CD4-positive, alpha-beta memory T cell (primary cell): ENCODE measurements at places on chromosomes 5 and 9. TPM values are rescaled to one million over a fixed set of nuclear protein-coding genes. Genes with fewer than 3 reads are reported as not detected.

GRCh38 chr5:151700296-151700695, 13.6 kb upstream of the SPARC start:
- H3K36me3 ChIP-seq, result no peaks in the 10 kb centered on the region
- H3K27me3 ChIP-seq, result no peaks in the 10 kb centered on the region
- no peaks in the 10 kb centered on the region for H3K4me1 ChIP-seq
- H3K27ac ChIP-seq, result no peak overlapping the region
- no peak overlapping the region for H3K4me3 ChIP-seq
- no peak for DNase-seq

DNA sequence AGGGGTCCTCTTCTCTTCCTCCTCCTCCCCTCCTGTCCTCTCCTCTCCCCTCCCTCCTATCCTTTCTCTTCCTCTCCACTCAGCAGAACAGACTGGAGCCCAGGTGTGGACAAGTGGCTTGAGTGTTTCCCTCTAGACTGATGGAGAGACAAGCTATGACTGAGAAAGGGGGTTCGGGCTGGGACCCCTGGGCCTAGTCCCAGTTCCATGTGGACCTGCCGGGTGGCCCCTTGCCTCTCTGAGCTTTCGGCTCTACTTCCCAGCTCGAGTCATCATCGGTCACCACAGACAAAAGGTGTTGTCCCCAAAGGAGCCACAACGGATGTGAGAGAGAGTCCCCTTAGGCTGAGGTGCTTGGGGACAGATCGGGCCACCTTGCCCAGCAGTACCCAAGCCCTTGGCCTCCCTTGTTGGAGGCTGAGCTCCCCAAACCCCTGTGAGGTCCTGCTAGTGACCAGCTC, 3.4 kb upstream of the RXRA start:
- no peak overlapping the region for H3K4me3 ChIP-seq
- H3K27me3 ChIP-seq, result no peaks in the 10 kb centered on the region
- H3K4me1 ChIP-seq, result peaks cover 18% of the 10 kb centered on the region
- no peaks in the 10 kb centered on the region for H3K36me3 ChIP-seq
- no peak for DNase-seq

GRCh38 chr5:2112173-2113025, 229.7 kb upstream of the IRX4 start:
- H3K36me3 ChIP-seq, result no peaks in the 10 kb centered on the region
- no peak overlapping the region for H3K27ac ChIP-seq
- H3K27me3 ChIP-seq, result no peaks in the 10 kb centered on the region
- H3K4me1 ChIP-seq, result no peaks in the 10 kb centered on the region

KIF4B gene
- total RNA-seq, result not detected

TLX3 gene
- not detected for total RNA-seq

GRCh38 chr9:136690104-136690805, 3.0 kb upstream of the AGPAT2 start:
- no peaks in the 10 kb centered on the region for H3K36me3 ChIP-seq
- peaks cover 11% of the 10 kb centered on the region for H3K4me1 ChIP-seq
- H3K4me3 ChIP-seq, result no peak overlapping the region
- no peak overlapping the region for H3K27ac ChIP-seq

LECT2 gene
- total RNA-seq, result not detected

- no peaks in the 10 kb centered on the region for H3K36me3 ChIP-seq
- no peak overlapping the region for H3K4me3 ChIP-seq
- no peaks in the 10 kb centered on the region for H3K4me1 ChIP-seq
- no peak for DNase-seq
Measured at GRCh38 chr9:87959916-87960581, 14.3 kb downstream of the CDK20 start.

DNA sequence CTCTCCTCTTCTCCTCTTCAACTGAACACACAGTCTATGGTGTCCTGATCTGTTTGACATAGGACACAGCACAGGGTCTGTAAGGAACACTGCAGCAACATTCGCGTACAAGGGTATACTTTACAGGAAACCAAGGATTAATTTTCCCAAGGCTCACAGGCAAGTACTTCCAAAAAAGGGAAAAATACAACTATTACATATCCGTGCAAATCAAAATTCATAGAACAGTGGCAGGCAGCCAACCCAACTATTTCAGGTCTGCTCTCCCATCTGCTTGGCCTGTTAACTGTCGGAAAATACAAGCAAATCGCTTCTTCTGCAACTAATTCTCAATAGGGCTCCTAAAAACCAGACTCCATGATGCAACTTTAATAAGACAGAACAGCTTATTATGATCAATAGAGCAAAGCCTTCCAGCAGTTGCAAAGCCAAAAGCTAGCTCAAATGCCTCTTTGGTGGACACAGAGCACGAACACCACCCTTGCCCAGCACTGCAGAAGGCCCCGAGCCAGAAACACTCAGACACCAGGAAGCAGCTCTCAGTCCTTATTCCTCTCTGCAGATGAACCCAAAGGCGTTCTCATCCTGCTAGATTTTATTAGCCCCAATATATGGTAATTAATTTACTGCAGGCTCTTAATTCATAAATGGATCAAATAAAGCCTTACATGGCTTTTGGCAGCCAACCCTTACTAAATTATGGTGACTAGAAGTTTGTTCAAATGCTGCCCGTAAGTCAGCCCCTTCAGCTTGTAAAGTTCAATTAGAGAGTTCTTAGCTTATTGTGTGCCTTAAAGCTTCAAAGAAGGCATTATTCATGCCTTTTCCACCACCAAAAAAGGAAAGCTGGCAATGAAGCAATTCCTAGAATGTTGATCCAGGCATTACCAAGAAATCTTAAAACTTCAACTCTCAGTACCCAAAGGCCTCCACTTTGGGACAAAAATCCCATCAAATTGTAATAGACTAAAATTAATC, 68.8 kb downstream of the ZNF608 start:
- DNase-seq, result no peak
- no peak overlapping the region for H3K4me3 ChIP-seq
- H3K27me3 ChIP-seq, result no peaks in the 10 kb centered on the region
- no peaks in the 10 kb centered on the region for H3K4me1 ChIP-seq
- no peaks in the 10 kb centered on the region for H3K36me3 ChIP-seq

GRCh38 chr5:18546591-18546990, 912.3 kb downstream of the TAF11L14 start:
- no peaks in the 10 kb centered on the region for H3K4me1 ChIP-seq
- H3K27ac ChIP-seq, result no peak overlapping the region
